ENCODE measurements at places on chromosomes 2 and 18.

- DNase-seq, result no peak
Observed at GRCh38 chr2:233346376-233346775, 7.9 kb upstream of the DGKD start.

GRCh38 chr2:25286025-25286400, 55.7 kb downstream of the DNMT3A start:
- peak; percentile 67 for DNase-seq

DNA sequence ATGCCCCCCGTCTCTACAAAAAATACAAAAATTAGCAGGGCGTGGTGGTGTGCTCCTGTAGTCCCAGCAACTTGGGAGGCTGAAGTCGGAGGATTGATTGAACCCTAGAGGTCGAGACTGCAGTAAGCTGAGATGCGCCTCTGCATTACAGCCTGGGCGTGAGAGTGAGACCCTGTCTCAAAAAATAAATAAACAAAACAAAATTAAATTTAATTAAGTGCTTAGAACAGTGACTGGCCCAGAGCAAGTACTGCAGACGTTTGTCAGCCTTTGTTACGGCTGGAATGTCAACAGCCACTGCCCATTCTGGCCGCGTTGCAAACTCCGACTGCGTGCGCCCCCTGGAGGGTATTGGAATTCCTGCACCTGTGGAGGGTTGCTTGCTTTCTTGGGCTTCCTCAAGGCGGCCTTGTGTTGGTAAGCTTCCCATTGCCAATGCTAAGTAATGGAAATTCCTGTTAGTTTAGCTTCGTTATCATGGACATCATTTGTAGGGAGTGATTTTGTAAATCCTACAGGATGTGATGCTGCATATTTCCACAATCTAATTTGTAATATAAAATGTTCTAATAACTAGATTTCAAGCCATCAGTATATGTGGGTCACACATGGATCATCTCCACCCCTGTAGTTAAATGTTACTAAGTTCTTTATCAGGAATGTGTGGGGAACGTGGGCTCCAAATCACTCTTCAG, 15.9 kb upstream of the ATP6V1B1 start:
- peak; percentile 37 for DNase-seq

GRCh38 chr2:152055366-152056108, 43.3 kb downstream of the CACNB4 start:
- no peak for DNase-seq

GRCh38 chr2:165198181-165198580, 5.7 kb downstream of the SCN3A start:
- DNase-seq, result no peak

Measured in activated T-helper 1 cell treated with Interleukin-2 at 50 U/mL for 16 hours (primary cell).